ENCODE measurements at places on chromosomes 4 and X.

- no peak for DNase-seq
Observed at GRCh38 chrX:103056902-103057301, 7.1 kb downstream of the BEX1 start.

- DNase-seq: peak; percentile 65
Observed at GRCh38 chr4:56821381-56822243, at the start of gene SPINK2. Gene SPINK2, minus strand, starts transcription at chr4:56821701. Its CDS starts 39 bp downstream, at chr4:56821662.

GRCh38 chr4:60579335-60579734 lies 620.8 kb upstream of the ADGRL3 start:
- no peak for DNase-seq

DNA sequence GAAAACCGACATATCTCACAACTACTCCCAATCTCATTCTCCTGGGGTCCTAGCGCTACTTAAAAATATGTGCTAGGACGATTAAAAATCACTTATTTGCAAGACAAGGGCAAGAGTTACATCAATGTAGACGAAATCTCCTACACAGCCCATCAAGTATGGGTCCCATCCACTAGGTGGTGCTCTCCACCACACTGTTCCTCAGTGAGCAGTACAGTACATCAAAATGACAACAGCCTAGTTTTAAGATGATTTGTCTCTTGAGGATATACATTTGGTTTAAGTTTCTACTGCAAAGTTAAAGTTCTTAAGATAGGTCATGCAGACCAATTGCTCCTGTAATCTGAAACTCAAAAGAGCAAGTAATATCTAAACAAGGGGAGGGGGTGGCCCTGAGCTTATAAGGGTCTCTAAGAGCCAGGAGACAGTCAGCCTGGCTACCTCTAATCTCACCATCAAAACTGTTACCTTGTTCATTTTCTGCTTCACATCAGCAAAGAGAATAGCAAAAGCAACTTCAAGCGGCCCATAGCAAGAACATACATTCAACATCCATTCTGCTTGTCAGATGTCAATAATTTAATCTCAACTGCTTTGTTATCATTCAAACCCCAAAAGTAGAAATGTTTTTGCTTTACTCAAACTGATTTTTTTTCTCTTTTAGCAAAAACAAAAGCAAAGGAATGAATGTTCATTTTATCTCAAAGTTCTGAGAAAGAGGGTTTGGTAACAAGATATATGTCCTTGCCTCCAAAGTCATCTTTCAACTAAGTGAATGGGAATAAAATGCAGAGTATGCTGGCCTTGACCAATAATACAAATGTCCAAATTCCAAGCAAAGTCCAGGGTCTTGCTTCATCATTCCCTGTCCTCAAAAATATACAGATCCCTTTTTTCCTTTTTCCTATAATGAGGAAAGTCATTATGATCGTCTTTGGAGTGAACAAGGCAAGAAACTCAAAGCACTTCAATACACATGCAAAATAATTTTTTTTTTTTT lies 53.1 kb downstream of the STX18 start:
- peak; percentile 78 for DNase-seq

DNA sequence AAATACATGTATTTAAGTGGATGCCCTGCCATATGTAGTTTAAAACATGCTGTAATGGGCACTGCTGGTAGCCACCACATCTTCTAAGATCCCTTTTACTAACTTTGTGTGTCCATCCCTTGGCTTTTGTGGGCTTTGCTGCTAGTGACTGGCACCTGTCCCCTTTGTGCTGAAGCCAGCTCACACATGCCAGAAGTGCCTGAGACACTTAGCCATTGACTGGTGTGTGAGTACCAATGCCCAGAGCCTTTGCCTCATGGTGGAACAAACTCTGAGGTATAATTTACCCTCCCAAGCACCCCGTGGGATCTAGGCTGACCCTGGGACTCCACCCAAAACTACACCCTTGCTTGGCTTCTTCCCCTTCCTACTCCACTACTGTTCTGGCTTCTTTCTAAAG lies 33.0 kb downstream of the ARHGAP6 start:
- no peak for DNase-seq

GRCh38 chrX:68018248-68019203 lies 414.8 kb downstream of the OPHN1 start:
- DNase-seq: no peak

DNA sequence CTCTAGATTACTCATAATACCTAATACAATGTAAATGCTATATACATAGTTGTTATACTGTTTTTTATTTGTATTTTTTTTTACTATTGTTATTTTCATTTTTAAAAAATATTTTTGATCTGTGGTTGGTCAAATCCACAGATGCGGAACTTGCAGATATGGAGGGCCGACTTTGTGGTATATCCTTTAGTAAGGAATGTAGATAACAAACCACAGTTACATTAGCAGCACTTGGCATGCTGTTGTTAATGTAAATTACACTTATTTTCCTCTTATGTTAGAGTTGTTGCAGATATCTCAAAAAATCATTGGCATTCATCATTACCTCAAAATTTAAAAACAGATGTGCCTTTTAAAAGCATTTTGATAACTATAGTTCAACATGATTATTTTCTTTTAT lies 151.0 kb downstream of the TMEM164 start:
- no peak for DNase-seq

Measured in stimulated activated CD4-positive, alpha-beta T cell treated with anti-CD3 and anti-CD28 coated beads, Interleukin-4, amount 100 ng/mL, for 24 hours (primary cell).